ENCODE measurements at places on chromosomes 16 and 17. TPM values are rescaled to one million over a fixed set of nuclear protein-coding genes. Genes with fewer than 3 reads are reported as not detected.
A peak's percentile ranks its signal among the peaks of the same experiment; 100 is the strongest.

The GNGT2 gene
- 2.8 TPM for total RNA-seq

DNA sequence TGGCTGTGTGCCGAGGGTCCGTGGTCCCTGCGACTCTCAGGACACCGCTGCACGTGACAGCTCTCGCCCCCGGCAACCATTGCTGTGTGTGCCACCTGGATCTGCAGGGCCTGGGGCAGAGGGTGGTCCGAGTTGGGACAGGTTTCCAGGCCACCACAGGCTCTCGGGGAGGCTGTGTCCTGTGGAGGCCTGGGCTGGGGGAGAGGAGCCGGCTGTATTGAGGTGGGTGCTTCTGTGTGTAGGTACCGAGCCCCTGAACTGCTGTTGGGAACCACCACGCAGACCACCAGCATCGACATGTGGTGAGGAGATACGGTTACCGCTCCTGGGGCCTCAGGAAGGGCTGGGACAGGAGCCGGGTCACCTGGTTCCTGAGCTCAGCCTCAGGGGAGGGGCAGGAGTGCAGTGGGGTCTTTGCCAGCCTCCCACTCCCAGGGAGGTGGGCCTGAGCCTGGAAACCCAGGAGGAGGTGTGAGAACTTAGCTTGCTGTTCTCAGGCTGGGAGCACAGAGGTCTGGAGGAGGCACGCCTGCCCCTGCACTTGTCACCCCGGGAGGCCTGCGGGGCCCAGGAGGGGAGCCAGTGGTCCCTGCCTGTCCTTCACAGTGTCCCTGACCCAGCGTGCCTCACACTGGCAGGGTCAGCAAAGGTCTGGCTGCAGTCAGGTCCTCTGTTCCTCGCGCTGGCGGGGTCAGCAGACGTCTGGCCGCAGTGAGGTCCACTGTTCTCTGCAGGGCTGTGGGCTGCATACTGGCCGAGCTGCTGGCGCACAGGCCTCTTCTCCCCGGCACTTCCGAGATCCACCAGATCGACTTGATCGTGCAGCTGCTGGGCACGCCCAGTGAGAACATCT, 7.3 kb downstream of the SPATA2L start:
- no peak for DNase-seq
- H3K36me3 ChIP-seq = peaks cover 38% of the 10 kb centered on the region
- H3K4me1 ChIP-seq = no peaks in the 10 kb centered on the region
- H3K27ac ChIP-seq = no peak overlapping the region

DNA sequence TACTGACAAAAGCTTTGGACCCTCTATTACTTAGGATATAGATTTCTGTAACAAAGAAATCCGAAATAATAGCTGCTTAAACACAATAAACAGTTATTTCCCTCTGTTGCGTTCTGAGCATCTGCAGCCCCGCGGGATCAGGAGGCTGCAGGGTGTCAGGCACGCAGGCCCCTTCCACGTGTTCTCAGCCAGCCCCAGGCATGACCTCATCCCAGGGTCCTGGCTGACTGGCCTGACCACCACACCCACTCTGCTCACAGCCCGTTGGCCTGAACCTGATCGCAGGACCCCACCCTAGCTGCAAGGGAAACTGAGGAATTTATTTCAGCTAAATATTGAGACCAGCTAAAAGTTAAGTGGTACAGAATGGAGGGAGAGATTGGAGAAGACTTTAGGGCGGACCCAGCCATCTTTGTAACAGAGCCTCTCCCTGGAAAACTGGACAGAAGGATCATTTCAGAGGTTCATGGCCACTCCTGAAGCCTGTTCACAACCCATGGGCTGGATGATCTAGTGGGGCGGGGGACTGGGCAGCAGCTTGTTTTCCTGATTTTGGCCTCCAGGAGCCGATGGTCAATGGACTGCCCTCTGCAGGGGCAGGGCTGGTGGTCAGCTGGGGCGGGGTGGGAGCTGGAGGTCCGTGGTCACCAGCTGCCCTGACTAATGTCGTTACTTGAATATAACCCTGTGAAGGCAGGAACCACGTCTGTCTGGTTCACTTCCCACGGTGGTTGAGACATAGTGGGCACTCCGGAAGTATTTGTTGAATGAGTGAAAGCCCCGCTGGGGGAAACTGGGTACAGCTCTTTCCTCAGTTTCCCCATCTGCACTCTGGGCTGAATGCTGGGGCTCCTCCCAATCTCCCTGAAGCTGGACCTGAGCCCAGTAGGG, 10.9 kb downstream of the CETP start:
- H3K4me3 ChIP-seq = no peak overlapping the region
- no peak for DNase-seq
- no peaks in the 10 kb centered on the region for H3K4me1 ChIP-seq
- no peak overlapping the region for H3K27ac ChIP-seq
- no peaks in the 10 kb centered on the region for H3K27me3 ChIP-seq
- H3K36me3 ChIP-seq = no peaks in the 10 kb centered on the region

DNA sequence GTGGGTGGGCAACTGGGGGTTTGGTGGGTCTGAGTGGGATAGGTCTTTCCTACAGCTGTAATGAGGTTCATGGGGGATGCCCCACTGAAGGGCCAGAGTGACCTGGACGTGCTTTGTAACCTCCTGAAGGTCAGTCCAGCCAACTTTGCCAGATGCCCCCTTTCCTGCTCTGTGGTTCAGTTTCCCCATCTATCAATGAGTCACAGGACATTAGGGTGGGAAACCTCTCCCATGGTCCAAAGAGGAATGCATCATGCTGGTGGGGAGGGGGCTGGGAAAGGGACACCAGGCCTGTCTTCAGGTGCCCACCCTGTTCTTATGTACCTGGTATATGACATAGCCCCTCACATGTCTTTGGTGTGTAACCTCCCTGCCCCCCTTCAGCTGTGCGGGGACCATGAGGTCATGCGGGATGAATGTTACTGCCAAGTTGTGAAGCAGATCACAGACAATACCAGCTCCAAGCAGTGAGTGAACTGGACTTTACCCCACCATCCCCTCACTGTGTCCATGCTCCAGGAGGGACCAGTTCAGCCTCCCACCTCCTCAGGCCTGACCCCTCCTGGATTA, 24.0 kb upstream of the ALKBH5 start:
- H3K36me3 ChIP-seq = no peaks in the 10 kb centered on the region
- H3K27ac ChIP-seq = no peak overlapping the region
- peaks cover 4% of the 10 kb centered on the region for H3K4me1 ChIP-seq

The CIBAR2 gene
- not detected for total RNA-seq

DNA sequence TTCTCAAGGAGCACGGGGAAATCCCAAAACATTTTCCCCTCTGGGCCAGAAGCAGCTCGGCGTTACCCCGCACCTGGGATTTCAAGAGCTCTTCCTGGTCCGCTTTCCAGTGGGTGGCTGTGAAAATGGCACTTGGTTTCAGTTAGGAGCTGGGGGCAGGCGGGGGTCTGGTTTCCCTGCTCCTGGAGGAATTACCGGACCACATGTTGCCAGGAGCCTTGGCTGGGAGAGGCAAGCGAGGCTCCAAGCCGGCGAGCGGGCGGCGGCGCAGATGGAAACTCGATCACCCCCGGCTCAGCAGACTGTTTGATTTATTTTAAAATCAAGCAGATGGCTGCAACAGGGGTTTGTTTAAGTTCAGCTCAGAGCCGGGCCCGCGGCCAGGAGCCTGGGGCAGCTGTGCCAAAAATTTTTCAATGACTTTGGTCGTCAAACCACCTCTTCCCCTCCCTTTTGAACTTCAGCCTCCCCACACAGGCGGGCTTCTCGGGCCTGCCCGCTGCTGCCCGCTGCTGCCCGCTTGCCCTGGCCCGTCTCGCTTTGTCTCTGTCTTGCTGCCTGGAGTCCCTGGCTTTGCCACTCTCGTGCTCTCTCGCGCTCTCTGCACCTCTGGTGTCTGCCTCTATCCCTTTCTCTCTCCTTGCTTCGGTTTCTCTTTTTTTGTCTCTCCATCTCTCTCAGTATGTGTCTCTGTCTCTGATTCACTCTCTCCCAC, 108.0 kb upstream of the CIBAR2 start:
- H3K36me3 ChIP-seq = no peaks in the 10 kb centered on the region
- H3K27ac ChIP-seq = peak overlapping the region; percentile 82
- peaks cover 30% of the 10 kb centered on the region for H3K4me1 ChIP-seq
- no peak overlapping the region for H3K4me3 ChIP-seq
- peak; percentile 91 for DNase-seq
- H3K27me3 ChIP-seq = no peaks in the 10 kb centered on the region

DNA sequence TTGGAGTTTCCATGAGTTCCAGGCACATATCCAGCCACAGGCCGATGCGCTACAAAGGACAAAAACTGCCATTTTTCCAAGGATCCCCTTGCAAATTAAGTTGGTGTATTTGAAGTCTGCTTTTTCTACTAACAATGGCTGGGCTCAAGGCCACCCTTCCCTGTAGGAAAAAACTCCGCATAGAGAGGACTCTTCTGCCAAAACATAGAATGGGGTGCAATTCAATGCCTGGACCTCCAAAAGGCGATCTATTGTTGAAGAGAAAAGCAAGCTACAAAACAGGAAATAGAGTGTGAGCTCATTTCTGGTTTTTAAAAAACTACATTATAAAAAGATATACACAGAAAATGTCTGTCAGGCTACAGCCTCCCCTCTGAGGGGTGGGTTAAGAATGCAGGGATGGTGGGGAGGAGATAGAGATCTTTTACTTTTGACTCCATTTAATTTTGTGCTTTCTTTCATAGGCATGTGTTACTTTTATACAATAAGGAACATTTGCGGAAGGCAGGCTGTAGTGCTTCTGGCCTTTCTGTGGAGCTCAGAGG, 22.9 kb upstream of the PRSS54 start:
- no peak overlapping the region for H3K4me3 ChIP-seq
- H3K4me1 ChIP-seq = no peaks in the 10 kb centered on the region
- no peaks in the 10 kb centered on the region for H3K36me3 ChIP-seq
- no peaks in the 10 kb centered on the region for H3K27me3 ChIP-seq
- no peak overlapping the region for H3K27ac ChIP-seq

The CX3CL1 gene
- 3.3 TPM for total RNA-seq

The ZNF469 gene
- total RNA-seq = 0.40 TPM

DNA sequence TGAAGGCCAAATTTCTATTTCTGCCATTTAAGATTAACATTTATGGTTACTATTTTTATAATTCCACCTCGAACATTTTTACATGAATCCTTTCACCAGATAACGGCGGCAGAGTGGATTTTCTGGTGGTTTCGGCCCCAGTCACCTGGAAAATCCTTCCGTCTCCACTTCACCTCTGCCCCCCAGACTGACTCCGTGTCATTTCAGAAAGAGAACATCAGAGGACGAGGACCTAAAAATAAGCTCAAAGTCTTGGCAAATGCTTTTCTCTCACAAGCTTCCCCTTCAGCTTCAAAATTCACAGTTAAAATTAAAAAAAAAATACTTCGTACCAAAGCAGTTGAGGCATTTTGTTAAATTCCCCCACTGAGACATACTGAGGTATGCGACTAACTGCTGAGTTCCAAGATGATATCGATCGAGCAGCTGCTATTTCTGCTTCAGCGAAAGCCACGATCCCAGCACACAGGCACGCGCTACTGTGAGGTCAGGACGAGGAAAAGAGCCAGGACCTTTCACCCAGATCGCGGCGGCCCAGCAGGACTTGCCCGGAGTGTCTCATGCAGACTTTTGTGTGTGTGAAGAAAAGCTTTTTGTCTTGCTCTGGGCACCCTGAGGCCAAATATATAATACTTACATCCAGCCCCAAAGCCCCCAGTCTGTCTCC, 36.8 kb downstream of the ASPA start:
- H3K27me3 ChIP-seq = no peaks in the 10 kb centered on the region
- H3K27ac ChIP-seq = peak overlapping the region; percentile 54
- H3K4me1 ChIP-seq = peaks cover 6% of the 10 kb centered on the region
- no peak overlapping the region for H3K4me3 ChIP-seq

DNA sequence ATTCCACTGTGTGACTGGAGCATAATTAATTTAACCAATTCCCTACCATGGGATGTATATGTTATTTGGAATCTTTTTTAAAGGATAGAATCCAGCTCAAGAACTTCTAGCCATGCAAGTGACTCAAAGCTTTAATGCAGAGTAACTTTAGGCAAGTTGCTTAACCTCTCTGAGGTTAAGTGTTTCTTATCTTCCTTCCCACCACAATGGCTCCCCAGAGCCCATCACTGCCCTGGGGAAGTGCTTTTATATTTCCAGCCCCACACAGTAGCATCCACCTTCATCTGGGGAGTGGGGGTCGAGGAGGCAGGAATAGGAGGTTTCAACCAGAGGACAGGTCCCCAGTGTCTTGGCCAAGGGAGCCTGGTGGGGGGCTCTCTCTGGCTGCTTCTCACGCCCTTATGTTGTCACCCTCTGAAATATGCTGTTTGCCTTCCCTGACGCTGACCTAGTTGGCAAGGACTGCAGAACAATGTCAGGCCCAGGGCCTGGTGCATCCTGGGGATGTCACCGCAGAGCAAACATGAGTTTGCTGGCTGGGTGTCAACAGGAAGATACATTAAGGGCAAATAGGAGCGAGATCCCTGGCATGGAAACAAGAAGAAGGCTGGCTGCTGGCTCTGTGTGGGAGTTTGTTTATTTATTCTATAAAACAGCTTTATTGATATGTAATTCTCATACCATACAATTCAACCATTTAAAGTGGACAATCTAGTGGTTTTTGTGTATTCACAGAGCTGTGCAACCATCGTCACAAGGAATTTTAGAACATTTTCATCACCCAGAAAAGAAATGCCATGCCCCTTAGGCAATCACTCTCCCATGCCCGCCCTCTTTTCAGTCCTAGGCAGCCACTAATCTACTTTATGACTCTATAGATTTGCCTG, 46.6 kb upstream of the WSB1 start:
- H3K36me3 ChIP-seq = no peaks in the 10 kb centered on the region
- no peak overlapping the region for H3K4me3 ChIP-seq
- H3K27me3 ChIP-seq = no peaks in the 10 kb centered on the region

GRCh38 chr16:72877374-72878028, 170.4 kb downstream of the ZFHX3 start:
- H3K4me1 ChIP-seq = peaks cover 53% of the 10 kb centered on the region
- no peaks in the 10 kb centered on the region for H3K36me3 ChIP-seq
- H3K27ac ChIP-seq = peak overlapping the region; percentile 75
- DNase-seq = peak; percentile 71

DNA sequence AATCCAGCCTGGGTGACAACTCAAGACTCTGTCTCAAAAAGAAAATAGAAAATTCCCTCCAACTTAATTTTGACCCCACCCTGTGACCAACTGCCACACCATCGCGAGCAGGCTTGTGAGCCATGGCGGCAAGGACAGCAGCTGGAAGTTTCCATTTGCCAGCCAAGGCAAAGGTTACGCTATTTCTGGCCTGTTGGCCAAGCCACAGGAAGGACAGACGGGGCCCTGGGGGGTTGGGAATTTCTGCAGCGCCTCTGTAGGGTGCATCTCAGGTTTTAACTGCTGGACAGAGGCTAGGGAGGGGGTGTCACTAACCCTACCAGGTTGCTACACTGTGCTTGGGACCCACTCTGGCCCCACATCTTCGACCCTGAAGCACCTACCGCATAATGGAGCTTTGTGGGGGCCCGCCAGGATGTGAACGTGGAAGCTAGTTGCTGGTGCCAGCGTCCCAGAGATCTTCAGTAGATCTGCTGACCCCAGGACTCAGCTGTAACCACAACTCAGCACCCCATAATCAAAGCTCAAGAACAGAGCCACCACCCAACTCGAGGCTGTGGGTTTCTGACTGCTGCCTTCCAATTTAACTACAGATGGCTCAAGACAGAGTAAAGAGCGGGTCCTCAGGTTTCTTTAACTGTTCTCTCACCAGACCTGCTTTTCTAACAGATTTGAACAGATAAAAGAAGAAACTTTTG, 10.9 kb downstream of the KIFC3 start:
- no peak overlapping the region for H3K27ac ChIP-seq
- no peak for DNase-seq
- H3K27me3 ChIP-seq = no peaks in the 10 kb centered on the region
- peaks cover 30% of the 10 kb centered on the region for H3K36me3 ChIP-seq
- peaks cover 38% of the 10 kb centered on the region for H3K4me1 ChIP-seq
